ENCODE measurements at places on chromosomes 6 and 20.

DNA sequence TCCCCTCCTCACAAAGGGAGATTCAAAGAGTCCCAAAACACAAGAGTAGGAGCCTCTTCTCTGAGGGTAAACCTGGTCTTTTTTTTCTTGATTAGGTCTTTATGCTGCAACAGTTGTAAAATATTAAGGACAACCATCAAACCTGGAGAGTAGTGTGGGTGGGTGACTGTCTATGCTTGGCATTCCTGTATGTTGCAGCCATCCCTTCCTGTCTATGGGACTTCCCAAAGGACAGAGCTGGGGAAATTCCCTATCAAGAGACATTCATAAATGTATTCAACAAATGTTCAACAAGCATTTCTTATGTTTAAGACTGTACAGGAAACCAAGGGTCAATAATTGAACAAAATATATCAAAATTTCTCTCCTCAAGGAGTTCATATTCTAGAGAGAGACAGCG, 5.5 kb downstream of the BTN2A2 start:
- no peak for DNase-seq

- DNase-seq, result no peak
Observed at GRCh38 chr6:6348256-6348655, 27.8 kb upstream of the F13A1 start.

GRCh38 chr6:7073082-7073820, 34.5 kb upstream of the RREB1 start:
- DNase-seq, result no peak

DNA sequence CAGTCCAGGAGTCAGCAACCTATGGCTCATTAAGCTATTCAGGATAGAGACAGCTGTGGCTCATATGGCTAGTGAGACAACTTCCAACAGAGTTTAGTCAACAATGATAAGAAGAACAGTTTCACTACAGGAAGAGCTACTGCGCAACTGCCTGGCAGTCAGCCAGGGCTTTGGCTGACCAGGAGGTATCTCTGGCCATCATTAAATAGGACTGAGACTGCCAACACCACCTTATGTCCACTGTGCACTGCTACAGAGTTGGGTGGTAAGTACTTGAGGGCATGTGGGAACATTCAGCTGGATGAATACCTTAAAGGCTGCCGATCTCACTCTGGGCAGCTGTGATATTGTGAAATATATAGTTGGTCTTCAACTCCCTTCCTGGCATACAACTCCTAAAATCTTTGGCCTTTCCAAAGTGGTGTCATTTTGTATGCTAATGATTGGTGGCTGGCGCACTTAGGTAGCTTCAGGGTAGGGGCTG, 52.2 kb upstream of the FAM83C start:
- no peak for DNase-seq

GRCh38 chr6:15672291-15672690, 9.5 kb upstream of the DTNBP1 start:
- DNase-seq, result no peak

DNA sequence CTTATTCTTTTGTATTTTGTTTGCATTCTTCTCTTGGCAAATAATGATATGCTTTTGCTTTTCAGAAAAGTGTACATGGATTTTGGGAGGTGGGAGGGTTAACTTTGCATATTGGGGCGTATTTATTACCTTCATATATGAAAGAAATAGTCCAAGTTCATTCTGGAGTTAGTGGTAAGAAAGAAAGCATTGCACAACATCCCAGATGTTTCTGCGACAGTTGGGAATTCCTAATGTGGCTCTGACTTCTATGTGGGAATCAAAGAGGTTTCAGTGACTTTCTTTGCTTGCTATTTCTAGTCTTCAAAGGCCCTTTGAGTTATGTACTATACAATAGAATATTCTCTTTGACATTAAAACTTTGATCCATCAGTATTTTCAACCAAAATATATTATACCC, 78.1 kb downstream of the MMUT start:
- no peak for DNase-seq

- DNase-seq, result no peak
Observed at GRCh38 chr6:148027201-148027600, 315.4 kb upstream of the SASH1 start.

DNA sequence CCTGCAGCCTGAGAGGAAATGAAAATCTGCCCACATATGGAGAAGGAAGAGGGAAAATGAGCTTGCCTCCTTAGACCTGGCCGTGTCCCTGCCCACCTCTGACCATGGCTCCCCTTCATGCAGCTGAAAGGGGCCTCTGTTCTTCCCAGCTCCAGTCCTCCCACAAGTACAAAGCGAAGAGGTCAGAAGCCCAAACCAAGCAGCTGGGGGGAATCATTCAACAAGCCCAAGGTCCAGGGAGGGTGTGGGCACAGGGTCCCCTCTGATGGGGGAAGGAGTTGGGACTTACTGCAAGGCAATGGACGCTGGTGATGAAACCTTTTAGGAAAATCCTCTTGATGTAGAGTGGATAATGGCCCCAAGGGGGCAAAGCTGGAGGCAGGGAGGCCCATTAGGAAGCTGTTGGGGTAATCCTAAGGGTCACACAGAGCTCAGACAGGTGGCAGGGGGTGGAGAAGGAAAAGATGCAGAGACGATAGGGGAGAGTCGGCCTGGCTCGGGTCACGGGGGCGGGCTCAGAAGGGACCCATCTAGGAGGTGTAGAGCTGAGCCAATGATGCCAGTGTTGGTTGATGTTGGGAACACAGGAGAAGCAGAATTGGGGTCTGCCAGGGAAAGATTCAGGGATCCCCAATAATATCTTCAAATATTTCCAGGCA, 16.1 kb upstream of the GRM4 start:
- DNase-seq, result no peak

- DNase-seq, result no peak
Observed at GRCh38 chr6:130381459-130382380, 15.9 kb downstream of the TMEM200A start.

DNA sequence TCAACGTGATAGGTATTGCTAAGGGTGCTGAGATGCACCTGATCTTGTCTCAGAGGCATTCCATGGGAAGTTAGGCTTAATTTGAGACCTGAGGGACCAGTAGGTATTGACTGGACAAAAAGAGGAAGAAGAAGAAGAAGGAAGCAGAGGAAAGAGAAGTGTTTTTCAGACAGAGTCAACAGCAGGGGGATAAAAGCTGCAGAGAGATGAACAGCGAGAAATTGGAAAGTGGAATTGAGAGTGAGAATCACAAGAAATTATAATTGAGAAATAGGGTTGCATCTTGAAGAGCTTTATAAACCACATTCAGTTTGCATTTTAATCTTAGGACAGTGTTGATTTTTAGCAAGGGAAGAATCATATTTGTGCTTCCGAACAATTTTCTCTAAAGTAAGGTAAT, 254.0 kb downstream of the CD83 start:
- no peak for DNase-seq

- DNase-seq, result no peak
Observed at GRCh38 chr6:80129485-80129884, 23.0 kb downstream of the BCKDHB start.

DNA sequence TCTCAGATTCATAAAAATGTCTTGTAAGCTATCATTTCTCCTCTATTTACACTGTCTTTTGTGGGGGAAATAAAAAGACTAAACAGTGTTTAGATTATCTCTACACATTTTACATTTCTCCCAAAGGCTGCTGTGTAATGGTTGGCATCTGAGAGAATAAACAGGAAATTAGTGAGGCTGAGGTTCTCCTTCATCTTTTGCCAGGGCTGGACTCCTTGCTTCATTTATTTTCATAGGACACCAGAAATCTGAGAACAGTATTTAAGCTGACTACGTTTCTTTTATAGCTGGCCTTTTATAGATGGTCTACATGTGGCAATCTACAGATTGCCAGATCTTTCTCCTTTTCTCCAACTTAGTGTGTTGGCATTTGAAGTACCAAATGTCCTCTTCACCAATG, 41.5 kb downstream of the PLCB4 start:
- no peak for DNase-seq

All from stimulated activated CD4-positive, alpha-beta T cell treated with anti-CD3 and anti-CD28 coated beads, TNF-alpha, amount 100 ng/mL, for 4 hours (primary cell).